ENCODE measurements at places on chromosomes 12 and 14. TPM values are rescaled to one million over a fixed set of nuclear protein-coding genes. Genes with fewer than 3 reads are reported as not detected.

Gene OR6J1
- not detected for total RNA-seq

Gene ORAI1
- 60.5 TPM for total RNA-seq

Gene KRT71
- not detected for total RNA-seq

Gene PTCSC3
- total RNA-seq = not detected

Gene VRTN
- not detected for total RNA-seq
